CD4-positive, alpha-beta memory T cell (primary cell): ENCODE measurements at places on chromosomes 5 and 9.

DNA sequence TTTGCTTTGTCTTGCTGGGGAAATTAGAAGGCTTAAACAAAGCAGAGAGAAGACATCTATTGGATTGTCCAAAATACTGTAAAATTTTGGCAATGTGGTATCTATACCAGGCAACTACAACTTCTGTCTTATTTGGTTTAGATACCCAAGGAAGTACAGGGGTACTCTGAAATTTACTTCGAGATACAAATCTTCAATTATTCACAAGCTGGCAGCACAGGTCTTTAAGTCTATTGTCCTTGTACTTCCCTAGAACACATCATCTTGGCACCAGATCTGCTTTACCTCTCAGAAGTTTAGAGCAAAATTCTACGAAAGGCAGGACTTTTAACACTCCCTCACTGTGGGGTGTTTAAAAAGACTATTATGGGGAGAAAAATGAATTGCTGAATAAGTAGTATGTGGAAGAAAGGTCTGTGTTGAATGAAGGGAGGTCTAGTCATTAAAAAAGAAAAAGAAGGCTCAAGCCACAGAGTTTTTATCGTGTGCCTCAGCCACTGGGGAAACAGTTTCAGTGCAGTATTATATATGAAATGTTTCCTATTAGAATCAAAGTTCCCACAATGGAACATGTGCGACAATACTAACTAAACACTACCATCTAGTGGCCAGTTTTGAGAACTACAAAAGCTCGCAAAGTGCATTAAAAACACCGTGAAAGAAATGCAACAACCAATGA is 93.7 kb downstream of the PDE4D start:
- DNase-seq: peak; percentile 38

DNA sequence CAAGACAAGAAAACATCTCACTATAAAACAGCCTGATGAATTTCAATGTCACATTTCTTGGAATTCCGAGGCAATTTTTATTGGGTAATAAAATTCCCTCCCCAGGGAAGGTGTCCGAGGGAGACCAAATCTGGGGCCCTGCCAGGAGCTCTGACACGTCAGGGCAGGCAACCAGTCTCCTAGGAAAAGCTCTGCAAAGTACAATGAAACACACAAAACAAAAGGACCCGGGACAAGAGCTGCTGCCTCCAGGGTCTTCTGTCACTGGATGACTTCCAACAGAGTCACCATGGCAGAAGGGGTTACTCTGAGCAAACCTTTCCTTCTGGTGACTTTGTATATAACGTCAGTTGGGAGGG is 50.8 kb downstream of the SAXO1 start:
- DNase-seq: no peak

GRCh38 chr9:131304676-131305355 is 15.3 kb downstream of the PLPP7 start:
- DNase-seq: no peak

- DNase-seq: no peak
Observed at GRCh38 chr5:164934561-164934960, 1429.1 kb downstream of the MAT2B start.

DNA sequence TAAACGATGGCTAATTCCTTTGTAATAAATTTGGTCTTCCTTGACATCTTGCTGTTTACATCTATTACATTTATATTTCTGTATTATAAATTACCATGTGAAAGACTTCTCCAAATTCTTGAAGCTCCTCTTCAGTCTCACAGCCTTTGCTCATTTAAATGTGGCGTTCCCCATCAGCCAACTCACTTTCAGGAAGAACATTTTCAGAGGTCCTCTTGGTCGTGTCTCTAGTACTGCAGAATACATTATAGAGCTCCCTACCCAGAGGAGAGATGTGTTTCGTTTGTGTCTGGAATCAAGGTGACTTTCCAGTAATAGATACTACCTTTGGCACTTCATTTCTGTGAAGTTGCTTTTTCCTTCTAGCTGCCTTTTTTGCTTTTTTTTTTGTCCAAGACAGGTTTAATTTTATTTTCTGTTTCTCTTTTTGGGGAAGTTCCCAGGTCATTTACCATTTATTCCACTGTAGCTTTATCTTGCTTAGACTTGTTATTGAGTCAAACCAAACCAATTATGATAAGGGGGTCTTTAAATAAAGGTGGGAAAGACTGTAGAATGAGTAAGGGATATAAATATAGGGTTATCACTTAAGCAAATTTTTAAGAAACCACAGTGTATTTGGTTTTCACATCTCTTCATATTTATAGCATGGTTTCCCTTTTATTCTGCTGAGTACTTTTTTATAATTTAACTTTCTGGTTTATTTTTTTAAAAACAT is 12.8 kb downstream of the UBE2B start:
- DNase-seq: no peak

DNA sequence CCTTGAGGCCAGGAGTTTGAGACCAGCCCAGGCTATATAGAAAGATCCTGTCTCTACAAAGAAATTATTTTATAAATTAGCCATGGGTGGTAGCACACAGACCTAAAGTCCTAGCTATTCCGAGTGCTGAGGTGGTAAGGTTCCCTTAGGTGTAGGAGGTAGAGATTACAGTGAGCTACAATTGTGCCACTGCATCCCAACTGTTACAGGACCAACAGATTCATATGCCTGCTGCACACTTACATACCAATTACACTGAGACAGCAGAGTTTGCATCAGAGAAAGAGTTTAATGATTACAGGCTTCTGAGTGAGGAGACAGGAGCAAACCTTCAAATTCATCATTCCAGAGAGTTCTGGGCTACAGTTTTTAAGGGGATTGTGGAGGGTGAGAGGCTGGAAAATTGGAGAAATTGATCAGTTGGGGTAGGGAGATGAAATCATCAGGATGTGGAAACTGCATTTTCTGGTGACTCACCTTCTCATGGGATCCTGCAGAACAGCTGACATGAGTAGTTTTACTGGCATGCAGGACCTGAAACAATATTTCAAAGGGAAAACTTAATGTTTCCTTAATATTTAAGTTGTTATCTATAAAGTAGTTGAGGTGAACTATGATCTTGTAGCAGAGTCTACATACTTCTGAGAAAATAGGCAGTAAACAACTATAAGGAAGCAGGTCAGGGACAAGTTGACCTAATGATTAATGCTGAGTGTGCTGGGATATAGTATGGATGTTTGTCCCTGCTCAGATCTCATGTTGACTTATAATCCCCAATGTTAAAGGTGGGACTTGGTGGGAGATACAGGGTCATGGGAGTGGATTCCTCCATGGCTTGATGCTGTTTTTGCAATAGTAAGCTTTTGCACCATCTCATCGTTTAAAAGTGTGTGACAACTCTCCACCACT is 54.7 kb downstream of the ANXA2R start:
- DNase-seq: no peak

DNA sequence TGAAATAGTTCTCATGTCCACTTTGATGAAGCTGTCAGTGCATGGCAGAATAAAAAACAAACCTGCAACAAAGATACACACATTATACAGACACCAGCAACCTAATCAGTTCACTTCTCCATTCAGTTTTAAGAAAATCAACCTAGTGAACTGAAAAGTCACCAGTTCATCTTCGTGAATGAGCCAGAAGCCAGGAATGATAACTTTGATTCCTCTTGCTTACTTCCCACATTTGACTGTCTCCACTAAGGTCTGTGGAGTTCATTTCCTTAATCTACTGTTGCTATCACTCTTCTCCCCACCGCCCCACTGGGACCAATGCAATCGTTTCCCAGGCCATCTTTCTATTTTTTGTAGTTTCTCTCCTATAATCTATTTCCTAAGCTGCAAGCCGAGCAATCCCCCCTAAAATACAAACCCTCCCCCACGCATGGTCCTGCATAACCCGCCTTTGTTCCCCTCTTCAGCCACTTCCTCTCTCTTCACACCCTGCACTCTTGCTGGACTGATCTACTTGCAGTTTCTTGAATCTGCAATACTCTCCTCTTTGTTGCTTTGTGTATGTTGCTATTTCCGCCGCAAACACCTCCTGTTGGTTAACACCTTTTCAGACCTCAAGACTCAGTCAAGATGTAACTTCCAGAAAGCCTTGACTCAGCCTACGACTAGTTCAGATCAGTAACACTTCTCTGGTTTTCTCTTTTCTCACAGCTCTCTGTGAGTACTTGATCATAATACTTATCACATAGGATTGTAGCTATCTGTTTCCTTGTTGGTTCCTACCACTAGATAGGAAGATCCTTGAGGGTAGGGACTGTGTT is 16.6 kb downstream of the STOM start:
- peak; percentile 77 for DNase-seq

DNA sequence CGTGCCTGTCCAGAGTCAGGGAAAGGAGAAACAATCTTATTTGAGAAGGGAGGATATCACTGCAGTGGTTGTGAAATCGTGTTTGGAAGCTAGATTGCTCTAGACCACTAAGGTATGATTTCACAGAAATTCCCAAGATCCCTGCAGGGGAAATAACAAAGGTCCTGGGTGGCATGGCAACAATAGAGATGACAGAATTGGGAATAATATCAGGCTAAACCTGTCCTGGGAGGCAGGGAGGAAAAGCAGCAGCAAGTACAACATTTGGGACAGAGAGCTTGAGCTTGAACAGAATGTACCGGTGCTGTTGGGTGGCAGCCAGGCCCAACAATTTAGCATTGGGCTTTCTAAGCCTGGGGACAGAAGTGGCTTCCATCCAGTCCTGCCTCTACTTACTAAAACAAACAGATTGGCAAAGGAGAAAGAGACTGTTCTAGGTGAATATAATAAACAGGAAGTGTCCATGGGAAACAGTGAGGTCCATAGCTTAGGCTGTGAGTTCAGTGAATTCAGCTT is 17.0 kb upstream of the ARHGAP26 start:
- DNase-seq: no peak

- no peak for DNase-seq
Observed at GRCh38 chr5:1101961-1102713, 9.7 kb downstream of the SLC12A7 start.

DNA sequence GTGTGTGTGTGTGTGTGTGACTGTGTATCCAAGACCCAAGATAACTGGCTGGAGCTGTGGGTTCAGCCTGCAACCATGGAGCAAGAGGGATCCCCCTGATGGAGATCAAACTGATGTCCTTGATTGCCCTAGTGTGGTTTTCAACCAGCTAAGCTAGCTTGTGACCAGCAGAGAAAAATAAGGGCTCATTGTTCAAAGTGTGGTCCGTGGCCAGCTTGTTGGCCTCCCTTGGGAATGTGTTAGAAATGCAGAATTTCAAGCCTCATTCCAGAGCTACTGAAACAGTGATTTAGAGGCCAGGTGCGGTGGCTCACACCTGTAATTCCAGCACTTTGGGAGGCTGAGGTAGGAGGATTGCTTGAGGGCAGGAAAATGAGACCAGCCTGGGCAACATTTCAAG is 79.9 kb downstream of the ACER2 start:
- no peak for DNase-seq

GRCh38 chr5:95668728-95669127 is 14.1 kb downstream of the SPATA9 start:
- no peak for DNase-seq

- DNase-seq: no peak
Observed at GRCh38 chr5:38776149-38776896, 69.5 kb upstream of the OSMR start.
